Pancreas (tissue), 10 donors: ENCODE measurements at places on chromosomes 1 and 21. TPM values are rescaled to one million over a fixed set of nuclear protein-coding genes. Genes with fewer than 3 reads are reported as not detected.
A peak's percentile ranks its signal among the peaks of the same experiment; 100 is the strongest.

DNA sequence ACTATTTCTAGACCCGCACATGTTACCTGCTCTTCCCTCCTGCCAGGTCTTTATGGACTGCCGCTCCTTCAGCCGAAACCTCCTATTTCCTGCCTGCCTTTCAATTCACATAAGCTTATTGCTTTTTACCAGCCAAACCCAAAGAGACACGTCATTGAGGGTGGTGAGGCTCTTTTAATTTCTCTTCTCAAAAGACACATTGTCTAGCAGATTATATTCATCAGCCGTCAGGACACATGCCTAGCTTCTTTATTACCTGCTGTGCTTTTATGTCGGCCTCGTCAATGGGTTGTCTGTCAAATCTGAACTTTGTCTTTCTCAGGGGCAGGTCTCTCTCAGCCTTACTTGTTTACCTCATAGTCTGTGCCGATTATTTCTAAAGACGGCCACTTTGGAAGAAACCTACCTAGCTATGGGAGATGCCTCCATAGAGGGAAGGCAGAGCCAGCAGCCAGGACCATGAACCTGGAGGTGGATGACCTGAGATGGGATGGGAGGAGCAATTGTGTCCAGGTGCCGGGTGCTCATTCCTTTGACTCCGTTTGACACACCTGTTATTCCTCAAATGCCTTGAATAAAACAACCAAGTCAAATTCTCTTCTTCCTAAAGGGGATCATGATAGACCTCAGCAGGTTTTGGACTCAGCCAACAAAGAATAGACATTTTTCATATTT lies 42.0 kb downstream of the ZBTB18 start:
- no peak for DNase-seq
- no peaks in the 10 kb centered on the region for H3K27me3 ChIP-seq
- H3K27ac ChIP-seq: peak overlapping the region; percentile 62
- peaks cover 9% of the 10 kb centered on the region for H3K4me1 ChIP-seq
- no peak overlapping the region for H3K4me3 ChIP-seq
- no peaks in the 10 kb centered on the region for H3K36me3 ChIP-seq

DNA sequence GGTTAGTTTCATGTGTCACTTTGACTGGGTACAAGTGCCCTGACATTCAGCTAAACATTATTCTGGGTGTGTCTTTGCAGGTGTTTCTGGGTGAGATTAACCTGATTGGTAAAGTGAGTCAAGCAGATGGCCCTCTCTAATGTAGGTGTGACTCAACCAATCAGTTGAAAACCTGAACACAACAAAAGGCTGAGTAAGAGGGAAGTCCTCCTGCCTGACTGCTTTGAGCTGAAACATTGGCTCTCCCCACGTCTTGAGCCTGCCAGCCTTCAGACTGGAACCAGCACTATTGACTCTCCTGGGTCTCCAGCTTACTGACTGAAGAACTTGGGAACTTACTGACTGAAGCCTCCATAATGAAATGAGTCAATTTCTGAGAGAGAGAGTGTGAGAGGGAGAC lies 70.0 kb upstream of the C21orf91 start:
- H3K27me3 ChIP-seq: no peaks in the 10 kb centered on the region
- no peaks in the 10 kb centered on the region for H3K4me1 ChIP-seq
- no peak overlapping the region for H3K27ac ChIP-seq
- H3K4me3 ChIP-seq: no peak overlapping the region
- no peaks in the 10 kb centered on the region for H3K36me3 ChIP-seq

- H3K4me3 ChIP-seq: no peak overlapping the region
- H3K27me3 ChIP-seq: no peaks in the 10 kb centered on the region
- H3K36me3 ChIP-seq: no peaks in the 10 kb centered on the region
These were observed 481.4 kb downstream of the SETD4 start for GRCh38 chr21:35578831-35579471.

- DNase-seq: no peak
- no peaks in the 10 kb centered on the region for H3K4me1 ChIP-seq
- H3K4me3 ChIP-seq: no peak overlapping the region
- H3K36me3 ChIP-seq: no peaks in the 10 kb centered on the region
- H3K27me3 ChIP-seq: no peaks in the 10 kb centered on the region
- no peak overlapping the region for H3K27ac ChIP-seq
These were observed 12.1 kb upstream of the COA6 start for GRCh38 chr1:234361102-234361603.

GRCh38 chr1:100322436-100323211 lies 29.7 kb upstream of the CDC14A start:
- no peaks in the 10 kb centered on the region for H3K27me3 ChIP-seq
- no peak for DNase-seq
- H3K27ac ChIP-seq: no peak overlapping the region
- H3K4me1 ChIP-seq: no peaks in the 10 kb centered on the region

- no peak for DNase-seq
- peak overlapping the region; percentile 70 for H3K4me3 ChIP-seq
- H3K4me1 ChIP-seq: peaks cover 34% of the 10 kb centered on the region
- peak overlapping the region; percentile 98 for H3K27ac ChIP-seq
- H3K36me3 ChIP-seq: peaks cover 17% of the 10 kb centered on the region
These were observed 70.3 kb downstream of the CD46 start for GRCh38 chr1:207822124-207822601.

DNA sequence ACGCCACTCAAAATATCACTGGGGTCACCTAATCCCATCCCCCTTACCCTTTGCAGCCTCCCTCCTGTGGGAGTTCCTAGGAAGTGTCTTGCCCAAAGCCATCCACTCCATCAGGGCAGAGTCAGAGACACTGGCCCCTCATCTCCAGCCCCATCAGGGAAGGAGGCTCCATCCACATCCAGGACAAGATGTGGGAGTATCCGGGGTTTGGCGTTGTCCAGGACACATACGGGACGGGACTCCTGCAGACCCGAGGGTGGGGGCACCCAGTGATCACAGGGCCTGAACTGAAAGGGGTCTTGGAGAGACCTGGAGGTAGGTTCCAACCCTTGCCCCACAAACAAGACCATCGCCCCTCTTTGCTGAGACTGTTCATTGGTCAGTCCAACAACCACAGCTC lies 348.2 kb downstream of the MATN1 start:
- no peaks in the 10 kb centered on the region for H3K27me3 ChIP-seq
- no peaks in the 10 kb centered on the region for H3K36me3 ChIP-seq
- no peak overlapping the region for H3K4me3 ChIP-seq
- no peaks in the 10 kb centered on the region for H3K4me1 ChIP-seq
- DNase-seq: no peak

- H3K27ac ChIP-seq: no peak overlapping the region
- no peak overlapping the region for H3K4me3 ChIP-seq
- H3K27me3 ChIP-seq: no peaks in the 10 kb centered on the region
- peaks cover 2% of the 10 kb centered on the region for H3K4me1 ChIP-seq
- DNase-seq: no peak
- H3K36me3 ChIP-seq: no peaks in the 10 kb centered on the region
These were observed 5.7 kb upstream of the PLPP3 start for GRCh38 chr1:56584910-56585528.

DNA sequence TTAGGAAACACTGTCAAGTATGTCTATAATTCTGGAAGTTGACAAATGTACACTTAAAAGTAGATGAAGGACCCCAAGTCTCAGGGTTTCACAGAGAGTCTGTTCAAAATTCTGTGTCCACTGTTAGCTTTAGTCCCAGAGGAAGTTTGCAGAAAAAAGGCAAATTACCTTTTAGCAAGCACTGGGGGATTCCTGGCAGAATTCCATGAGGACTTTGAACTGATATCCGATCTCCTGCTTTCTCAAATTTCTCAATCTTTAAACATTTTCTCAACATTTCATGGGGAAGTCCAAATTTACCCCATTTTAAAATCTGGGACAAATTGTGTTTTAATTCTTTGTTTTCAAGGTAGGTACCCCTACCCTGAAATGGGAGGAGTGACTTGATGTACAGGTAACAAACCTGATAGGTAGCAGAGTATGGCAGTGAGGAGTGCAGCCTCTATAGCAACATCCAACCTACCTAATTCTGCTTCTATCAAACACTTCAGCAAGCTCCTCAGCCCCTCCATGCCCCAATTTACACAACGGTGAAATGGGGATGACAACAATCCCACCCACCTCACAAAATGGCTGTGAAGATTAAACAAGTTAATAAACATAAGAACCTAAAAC lies 344.9 kb downstream of the OMA1 start:
- DNase-seq: no peak
- H3K27me3 ChIP-seq: no peaks in the 10 kb centered on the region
- H3K36me3 ChIP-seq: no peaks in the 10 kb centered on the region
- no peak overlapping the region for H3K4me3 ChIP-seq
- H3K27ac ChIP-seq: no peak overlapping the region

DNA sequence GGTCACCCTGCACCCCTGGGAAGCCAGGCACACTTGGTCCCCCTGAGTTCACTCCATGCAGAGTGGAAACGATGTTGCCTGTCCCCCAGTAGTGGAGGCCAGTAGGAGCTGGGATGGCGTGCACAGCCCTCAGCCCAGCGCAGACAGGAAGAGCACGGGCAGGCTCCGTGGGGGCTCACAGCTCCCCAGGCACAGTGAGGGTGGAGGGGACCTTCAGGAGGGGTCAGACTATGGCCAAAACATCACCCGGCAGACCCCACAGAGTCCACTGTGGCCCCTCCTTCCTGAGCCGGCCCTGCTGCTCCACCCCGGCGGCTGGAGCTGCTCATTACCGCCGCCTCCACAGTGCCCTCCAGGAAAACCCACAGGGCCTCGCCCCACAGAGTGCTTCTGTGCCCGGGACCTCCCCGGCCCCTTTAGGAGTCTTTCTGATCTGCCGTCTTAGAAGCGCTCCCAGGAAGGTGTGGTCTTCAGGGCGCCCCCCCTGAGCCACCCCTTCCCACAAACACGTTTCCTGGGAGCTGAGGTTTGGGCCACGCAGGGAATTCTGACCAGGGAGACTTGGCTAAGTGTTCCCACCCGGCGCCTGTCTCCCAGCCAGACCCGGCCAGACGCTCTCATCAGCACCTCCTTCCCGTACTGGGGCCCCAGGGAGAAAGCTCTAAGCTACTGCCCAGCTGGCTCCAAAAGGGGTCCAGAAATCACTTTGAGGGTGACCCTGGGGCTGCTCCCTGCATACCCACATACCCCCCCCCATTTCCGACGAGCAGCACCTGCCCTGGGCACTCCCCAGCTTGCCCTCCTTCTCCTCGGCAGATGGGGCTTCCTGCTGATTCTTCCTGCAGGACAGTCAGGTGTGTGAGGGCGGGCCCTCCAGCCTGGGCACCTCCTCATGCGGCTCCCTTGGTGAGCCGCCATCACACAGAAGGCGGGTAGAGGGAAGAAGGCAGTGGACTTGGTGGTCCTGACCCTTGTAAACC lies 38.8 kb downstream of the RIPK4 start:
- no peaks in the 10 kb centered on the region for H3K36me3 ChIP-seq
- DNase-seq: peak; percentile 54
- H3K4me1 ChIP-seq: no peaks in the 10 kb centered on the region
- no peaks in the 10 kb centered on the region for H3K27me3 ChIP-seq
- H3K27ac ChIP-seq: no peak overlapping the region
- no peak overlapping the region for H3K4me3 ChIP-seq

- H3K4me1 ChIP-seq: no peaks in the 10 kb centered on the region
- H3K36me3 ChIP-seq: no peaks in the 10 kb centered on the region
- no peaks in the 10 kb centered on the region for H3K27me3 ChIP-seq
- no peak overlapping the region for H3K27ac ChIP-seq
- no peak overlapping the region for H3K4me3 ChIP-seq
These were observed 28.2 kb downstream of the CTNNBIP1 start for GRCh38 chr1:9881838-9882249.

GRCh38 chr1:28359592-28360239 lies 9.8 kb upstream of the PHACTR4 start:
- H3K4me1 ChIP-seq: peaks cover 3% of the 10 kb centered on the region
- H3K27ac ChIP-seq: no peak overlapping the region
- no peaks in the 10 kb centered on the region for H3K36me3 ChIP-seq
- no peak overlapping the region for H3K4me3 ChIP-seq
- H3K27me3 ChIP-seq: no peaks in the 10 kb centered on the region
- peak; percentile 55 for DNase-seq

GRCh38 chr1:5502311-5503194 lies 489.7 kb downstream of the NPHP4 start:
- H3K27ac ChIP-seq: no peak overlapping the region
- no peak for DNase-seq
- no peak overlapping the region for H3K4me3 ChIP-seq
- no peaks in the 10 kb centered on the region for H3K4me1 ChIP-seq

DNA sequence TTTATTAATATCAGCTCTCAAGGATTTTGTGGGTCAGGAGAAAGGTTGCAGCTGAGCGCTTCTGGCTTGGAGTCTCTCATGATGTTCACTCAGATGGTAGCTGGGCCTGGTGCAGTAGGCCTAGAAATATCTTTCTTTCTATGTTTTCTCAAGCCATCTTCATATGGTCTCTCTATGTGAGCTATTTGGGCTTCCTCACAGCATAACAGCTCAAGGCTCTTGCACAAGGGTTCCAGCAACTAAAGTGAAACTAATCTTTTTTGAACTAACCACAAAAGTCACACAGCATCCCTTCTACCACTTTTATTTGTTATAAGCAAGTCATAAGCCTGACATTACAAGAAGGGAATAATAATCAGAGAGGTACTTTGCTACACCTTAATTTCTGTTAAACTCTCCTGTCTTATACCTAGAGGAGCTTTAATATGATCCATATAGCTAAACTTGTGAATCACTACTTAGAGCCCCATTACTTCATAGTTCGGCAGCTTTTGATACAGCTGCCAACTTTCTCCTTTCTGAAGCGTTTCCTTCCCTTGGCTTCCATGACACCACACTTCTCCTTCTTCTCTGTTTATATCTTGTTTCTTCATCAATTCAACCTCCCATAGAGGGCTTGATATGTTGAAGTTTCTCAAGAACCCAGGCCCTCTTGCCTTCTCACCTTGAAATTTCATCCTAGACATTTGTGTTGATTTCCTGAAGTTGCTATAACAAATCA lies 720.2 kb downstream of the LTN1 start:
- no peaks in the 10 kb centered on the region for H3K4me1 ChIP-seq
- no peak overlapping the region for H3K4me3 ChIP-seq
- H3K27me3 ChIP-seq: no peaks in the 10 kb centered on the region

GRCh38 chr21:35203093-35203977 lies 154.2 kb upstream of the RUNX1 start:
- no peaks in the 10 kb centered on the region for H3K36me3 ChIP-seq
- H3K27me3 ChIP-seq: no peaks in the 10 kb centered on the region
- H3K27ac ChIP-seq: no peak overlapping the region
- peaks cover 7% of the 10 kb centered on the region for H3K4me1 ChIP-seq
- DNase-seq: no peak
- no peak overlapping the region for H3K4me3 ChIP-seq

- no peaks in the 10 kb centered on the region for H3K36me3 ChIP-seq
- no peak for DNase-seq
- no peaks in the 10 kb centered on the region for H3K27me3 ChIP-seq
- no peak overlapping the region for H3K27ac ChIP-seq
- H3K4me3 ChIP-seq: no peak overlapping the region
These were observed 304.8 kb downstream of the BRINP3 start for GRCh38 chr1:190172651-190173430.

GRCh38 chr1:70441392-70442035 lies 30.4 kb downstream of the CTH start:
- H3K27ac ChIP-seq: no peak overlapping the region
- no peaks in the 10 kb centered on the region for H3K36me3 ChIP-seq
- H3K4me3 ChIP-seq: no peak overlapping the region
- H3K27me3 ChIP-seq: no peaks in the 10 kb centered on the region

GRCh38 chr1:147673406-147673805 lies 3.1 kb upstream of the ACP6 start:
- no peaks in the 10 kb centered on the region for H3K27me3 ChIP-seq
- H3K4me1 ChIP-seq: peaks cover 9% of the 10 kb centered on the region
- no peaks in the 10 kb centered on the region for H3K36me3 ChIP-seq
- DNase-seq: no peak
- no peak overlapping the region for H3K27ac ChIP-seq

GRCh38 chr21:23968722-23969647 lies 1638.3 kb downstream of the MRPL39 start:
- H3K4me1 ChIP-seq: no peaks in the 10 kb centered on the region
- peak; percentile 54 for DNase-seq
- H3K36me3 ChIP-seq: no peaks in the 10 kb centered on the region
- no peak overlapping the region for H3K27ac ChIP-seq

Gene LCE6A
- total RNA-seq: not detected

Gene PLD5
- 0.14 TPM for total RNA-seq

Gene BRDT
- not detected for total RNA-seq

Gene ACTL8
- not detected for total RNA-seq

Gene CNIH3
- total RNA-seq: 3.0 TPM
